Activated naive CD8-positive, alpha-beta T cell treated with anti-CD3 and anti-CD28 coated beads, Interleukin-2, amount 50 U/mL, for 16 hours (primary cell): ENCODE measurements at places on chromosomes 12 and 14.

DNA sequence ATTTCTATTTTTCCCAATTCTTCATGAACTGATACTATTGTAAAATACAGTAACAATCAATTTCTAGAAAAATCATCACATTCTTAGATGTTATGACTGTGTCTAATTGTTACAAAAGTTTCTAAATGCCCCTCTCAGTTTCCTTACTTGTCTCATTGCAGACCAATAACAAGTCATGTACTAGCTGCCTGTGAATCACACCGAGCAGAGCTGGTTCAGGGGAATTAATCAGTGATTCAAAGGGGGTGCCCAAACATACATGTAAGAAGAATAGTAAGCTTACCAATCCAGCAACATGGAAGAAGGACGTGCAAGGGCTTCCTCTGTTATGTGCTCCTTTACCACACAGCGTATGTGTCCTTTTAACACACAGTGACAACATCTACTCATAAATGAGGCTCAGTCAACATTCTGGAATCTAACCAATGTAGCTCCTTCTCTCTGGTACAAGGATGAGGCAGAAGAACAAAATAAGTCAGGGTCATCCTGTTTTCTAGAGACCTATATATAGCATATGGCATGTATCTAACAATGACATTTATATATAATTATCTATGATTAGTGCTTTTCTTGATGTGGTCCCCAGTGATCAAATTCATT, 126.4 kb downstream of the SCN8A start:
- no peak for DNase-seq

GRCh38 chr12:89525305-89525823, 483 bp downstream of the POC1B start:
- DNase-seq, result no peak

DNA sequence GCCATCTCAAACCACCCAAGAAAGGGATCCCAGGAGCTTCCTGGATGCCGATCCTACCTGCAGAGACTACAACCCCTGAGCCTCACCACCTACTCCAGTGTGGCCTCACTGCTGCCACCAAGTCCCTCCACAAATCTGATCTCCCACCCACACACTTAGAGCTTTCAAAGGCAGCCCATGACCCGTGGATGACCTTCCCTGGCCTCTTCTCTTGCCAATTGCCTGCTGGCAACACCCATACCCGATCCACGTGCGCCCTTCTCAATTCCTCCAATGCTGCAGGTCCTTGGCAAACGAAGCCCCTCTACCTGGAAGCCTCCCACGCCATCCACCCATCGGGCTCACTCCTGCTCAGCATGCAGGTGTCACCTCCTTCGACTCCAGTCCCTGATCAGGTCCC, 30.7 kb downstream of the HVCN1 start:
- no peak for DNase-seq

DNA sequence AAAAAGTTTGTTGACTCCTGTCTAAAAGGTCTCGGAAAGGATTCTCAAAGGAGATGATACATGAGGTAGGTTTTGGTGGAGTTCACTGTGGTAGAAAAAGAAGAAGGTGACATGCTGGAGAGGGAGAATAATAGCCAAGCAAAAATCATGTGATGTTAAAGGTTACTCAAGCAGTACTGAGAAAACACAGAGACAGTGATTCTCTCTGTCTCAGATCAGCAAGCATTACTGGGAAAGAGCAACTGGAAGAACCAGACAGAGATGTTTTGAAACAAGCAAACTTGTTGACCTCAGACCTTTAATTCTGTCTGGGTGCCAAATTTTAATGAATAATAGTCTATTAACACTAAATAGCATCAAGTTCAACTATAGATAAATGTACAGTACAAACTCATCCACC, 183.5 kb upstream of the PLEKHG7 start:
- no peak for DNase-seq

DNA sequence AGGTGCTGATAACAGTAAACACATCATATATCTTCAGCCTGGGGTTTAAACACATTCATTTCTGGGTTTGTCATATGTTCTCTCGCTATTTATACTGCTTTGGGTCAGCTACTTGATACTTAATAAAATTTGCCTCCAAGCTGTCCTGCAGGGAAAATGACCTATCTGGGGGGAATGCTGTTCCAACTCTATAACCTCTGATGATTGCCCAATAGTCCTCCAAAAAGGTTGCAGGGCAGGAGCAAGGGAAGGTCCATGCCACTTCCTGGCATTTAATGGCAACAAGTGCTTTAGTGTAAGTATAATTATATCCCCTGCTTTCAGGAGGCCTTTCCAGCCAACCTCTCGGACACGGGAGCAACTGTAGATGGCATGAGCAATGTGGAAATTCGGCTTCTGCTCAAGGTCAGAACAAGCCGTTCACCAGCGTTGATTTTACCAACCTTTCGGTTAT, 198.0 kb upstream of the EEA1 start:
- no peak for DNase-seq

DNA sequence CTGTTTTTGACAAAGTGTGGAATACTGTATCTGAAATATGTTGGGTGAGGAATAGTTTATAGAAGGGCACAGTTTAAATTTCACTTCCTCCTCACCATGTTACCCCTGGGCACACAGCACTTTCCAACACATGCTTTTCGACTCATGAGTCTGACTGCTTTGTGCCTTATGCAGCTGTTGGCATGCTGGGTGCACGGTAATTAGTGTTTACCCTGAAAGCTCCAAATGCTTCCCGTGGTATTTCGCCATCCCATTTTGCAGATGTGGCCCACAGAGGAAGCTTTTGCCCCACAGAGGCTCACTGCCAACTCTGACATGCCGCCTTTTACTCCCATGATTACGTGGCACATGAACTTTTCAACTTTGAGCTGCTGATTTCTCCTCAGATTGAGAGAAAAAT, 168.6 kb downstream of the PRKCH start:
- DNase-seq, result no peak

GRCh38 chr12:54701940-54702592, 53.9 kb upstream of the DCD start:
- DNase-seq, result no peak

DNA sequence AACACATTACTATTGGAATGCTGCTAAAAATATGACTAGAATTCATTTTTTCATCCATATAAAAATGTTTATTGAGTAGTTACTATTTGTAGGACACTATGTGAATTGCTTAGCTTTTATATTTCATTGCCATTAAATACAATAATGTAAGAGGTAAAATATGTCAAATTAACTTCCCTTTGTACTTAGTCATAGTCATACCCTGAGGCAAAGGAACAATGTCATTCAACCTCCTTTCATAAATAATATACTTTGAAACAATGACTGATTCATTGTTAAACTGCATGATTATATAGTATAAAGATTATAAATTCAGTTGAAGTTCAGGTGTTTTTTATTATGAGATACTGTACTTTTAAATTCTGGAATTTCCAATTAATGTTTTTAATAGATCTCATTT, 105.2 kb downstream of the GARIN6 start:
- DNase-seq, result no peak

DNA sequence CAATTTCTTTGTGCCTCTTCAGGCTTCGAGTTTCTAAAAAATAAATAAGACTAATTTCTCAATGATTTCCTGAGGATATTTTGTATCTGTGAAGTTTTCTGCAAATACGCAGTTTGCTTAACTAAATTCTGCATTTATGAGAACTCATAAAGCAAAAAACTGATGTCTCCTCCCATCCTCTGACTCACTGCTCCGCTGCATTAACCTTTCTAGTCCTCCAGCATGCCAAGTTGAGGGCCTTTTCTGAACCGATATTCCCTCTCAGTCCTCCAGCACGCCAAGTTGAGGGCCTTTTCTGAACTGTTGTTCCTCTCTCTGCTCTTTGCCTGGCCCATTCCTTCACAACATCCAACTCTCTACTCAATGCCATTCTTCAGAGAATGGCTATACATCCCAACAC, 3.2 kb downstream of the IPO8 start:
- no peak for DNase-seq

GRCh38 chr14:64119500-64119899, 174.7 kb downstream of the ESR2 start:
- DNase-seq, result no peak

- no peak for DNase-seq
Observed at GRCh38 chr12:76256904-76257303, 91.3 kb downstream of the BBS10 start.

- DNase-seq, result no peak
Observed at GRCh38 chr12:58919231-58920101, 838 bp downstream of the LRIG3 start.

GRCh38 chr12:89786177-89786810, 77.7 kb upstream of the ATP2B1 start:
- no peak for DNase-seq

GRCh38 chr12:109389146-109389545, 41.4 kb downstream of the MYO1H start:
- no peak for DNase-seq

DNA sequence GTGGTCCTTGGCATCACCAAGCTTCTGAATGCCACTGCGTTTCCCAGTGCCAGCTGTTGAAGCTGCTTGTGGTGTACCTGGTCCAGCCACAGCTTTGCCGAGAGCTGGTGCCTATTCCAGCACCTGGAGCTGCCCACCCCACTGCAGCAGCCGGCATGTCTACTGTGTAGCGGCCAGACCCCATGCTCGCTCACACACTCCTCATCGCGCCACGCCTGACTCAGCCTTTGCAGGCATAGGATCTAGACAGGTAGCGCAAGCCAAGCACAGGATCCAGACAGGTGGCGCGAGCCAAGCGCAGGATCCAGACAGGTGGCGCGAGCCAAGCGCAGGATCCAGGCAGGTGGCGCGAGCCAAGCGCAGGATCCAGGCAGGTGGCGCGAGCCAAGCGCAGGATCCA, 11.6 kb upstream of the ZNF605 start:
- no peak for DNase-seq

DNA sequence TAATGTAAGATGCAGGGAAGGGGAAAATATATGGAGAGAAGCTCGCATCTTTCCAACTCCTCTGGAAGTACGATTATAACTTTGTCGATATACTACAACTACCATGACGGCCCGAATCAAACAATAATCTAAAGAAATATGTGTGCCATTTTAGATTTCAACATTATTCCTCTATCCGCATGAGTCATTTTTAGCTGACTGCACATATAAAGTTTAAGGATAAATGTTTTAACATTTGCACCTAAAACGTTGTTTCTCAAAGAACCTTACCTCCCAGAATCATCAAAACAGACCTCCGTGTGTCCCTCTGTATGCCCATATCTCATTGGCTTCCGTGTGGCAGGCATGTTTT, 482 bp downstream of the WDHD1 start:
- DNase-seq, result no peak

GRCh38 chr12:48788854-48789775, at the start of gene ADCY6:
ADCY6 (minus strand) TSS chr12:48789089; CDS start chr12:48783434, 5,655 bp downstream.
- DNase-seq, result no peak

DNA sequence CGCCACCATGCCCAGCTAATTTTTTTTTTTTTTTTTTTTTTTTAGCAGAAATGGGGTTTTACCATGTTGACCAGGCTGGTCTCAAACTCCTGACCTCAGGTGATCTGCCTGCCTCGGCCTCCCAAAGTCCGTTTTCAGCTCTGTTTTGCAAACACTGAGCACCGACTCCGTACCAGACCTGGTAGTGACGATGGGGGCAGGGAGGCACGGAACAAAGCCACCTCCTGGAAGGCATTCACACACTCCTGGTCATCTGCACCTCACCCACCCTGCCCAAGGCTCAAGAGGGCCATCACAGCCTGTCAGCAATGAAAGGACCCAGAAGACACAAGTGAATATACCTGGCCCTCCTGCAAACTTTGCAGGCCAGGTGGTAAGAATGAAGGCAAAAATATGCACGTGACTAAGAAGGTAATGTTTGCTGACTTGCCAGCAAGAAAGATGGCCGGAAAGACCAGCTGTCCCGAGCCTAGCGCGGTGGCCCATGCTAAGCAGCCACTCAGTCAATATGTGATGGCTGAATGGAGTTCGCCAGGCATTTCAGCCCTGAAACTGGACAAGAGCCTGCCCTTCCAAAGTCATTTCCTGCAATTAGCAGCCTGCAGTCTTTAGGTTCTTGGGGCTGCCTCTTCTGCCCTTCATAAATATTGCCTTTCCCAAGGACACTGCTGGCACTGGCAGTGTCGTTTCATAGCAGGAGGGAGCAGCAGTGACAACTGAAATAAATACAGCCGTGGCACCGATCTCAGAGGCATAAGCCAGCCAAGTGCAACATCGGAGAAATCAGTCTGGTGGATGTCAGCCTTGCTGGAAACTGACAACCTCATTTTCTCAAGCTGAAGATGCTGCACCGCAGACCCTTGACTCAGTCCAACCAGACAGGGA, 17.6 kb downstream of the MMAB start:
- DNase-seq, result no peak

DNA sequence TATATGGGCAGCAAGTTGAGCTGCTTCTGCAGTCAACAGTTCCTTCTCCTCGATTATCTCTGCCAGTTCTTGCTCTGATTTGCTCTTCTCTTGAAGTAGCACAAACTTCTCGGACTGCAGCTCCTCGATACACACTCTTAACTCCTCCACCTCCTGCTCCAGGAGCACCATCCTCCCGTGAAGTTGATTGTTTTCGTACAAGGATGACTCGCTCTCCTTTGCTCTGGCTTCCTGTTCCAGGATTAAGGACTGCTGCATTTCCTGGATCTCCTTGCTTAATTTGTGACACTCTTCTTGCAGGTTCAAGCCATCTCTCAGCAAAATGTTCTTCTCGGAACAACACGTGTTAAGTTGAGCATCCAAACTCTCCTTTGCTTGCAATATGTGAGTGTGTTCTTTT, 56.2 kb upstream of the VPS33A start:
- no peak for DNase-seq

GRCh38 chr12:42641221-42641885, 51.8 kb upstream of the PRICKLE1 start:
- no peak for DNase-seq

- DNase-seq, result no peak
Observed at GRCh38 chr12:17148706-17149105, 542.7 kb upstream of the LMO3 start.

DNA sequence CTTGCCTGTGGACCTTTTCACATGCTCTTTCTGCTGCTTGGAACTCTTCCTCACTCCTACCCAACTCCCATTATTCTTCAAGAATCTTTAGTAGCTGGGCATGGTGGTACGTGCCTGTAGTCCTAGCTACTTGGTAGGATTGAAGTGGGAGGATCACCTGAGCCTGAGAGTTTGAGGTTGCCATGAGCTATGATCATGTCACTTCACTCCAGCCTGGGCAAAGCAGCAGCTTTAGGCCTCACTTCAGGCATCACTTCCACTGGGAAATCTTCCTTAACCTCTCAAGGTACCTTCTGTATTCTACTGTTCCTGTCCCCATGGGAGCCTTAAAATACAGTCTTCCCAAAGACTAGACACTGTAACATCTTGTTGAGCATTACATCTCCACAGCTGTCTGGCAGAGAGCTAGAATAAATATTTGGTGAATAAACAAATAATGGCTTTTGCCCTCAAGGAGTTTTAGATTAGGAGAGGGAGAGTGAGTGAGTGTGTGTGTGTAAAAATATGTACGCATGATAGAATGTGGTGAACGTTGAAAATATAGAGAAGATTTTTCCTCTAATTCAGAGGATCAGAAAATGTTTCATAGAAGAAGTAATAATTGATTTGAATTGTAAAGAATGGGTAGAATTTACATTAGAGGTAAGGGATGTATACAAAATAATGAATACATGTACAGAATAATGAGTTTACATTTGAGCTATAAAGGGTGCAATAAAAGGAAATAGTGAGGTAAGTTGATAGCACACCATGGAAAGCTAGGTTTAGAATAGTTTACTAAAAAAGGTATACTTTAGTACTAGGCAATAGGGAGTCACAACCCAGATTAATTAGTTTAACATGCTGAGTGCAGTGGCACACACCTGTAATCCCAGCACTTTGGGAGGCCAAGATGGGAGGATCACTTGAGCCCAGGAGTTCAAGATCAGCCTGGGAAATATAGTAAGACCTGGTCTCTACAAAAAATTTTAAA, 29.2 kb upstream of the BMAL2 start:
- no peak for DNase-seq
